ENCODE measurements at places on chromosomes 12 and 14.

GRCh38 chr12:81627336-81628189, 131.6 kb downstream of the PPFIA2 start:
- DNase-seq = peak; percentile 79

GRCh38 chr12:53944907-53945847, 6.5 kb downstream of the HOXC13 start:
- no peak for DNase-seq

DNA sequence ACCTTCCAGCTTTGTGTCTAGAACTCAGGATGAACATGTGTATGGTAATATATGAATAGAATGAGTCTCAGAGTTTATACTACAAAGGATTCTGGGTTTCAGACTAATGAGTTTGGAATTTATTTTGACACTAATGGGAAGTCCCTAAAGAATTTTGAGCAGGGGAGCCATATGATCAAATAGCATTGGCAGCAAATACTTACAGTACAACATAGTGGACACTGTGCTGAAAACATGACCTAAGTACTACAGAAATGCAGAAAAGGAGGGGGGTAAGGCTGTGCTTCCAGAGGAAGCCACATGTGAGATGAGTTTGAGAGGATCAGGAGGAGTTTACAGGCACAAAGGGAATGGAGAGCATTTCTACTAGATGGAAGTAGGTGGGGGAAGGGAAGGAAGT, 225.8 kb downstream of the C12orf42 start:
- DNase-seq = peak; percentile 69

- no peak for DNase-seq
Observed at GRCh38 chr14:71994416-71994815, 62.2 kb downstream of the RGS6 start.

GRCh38 chr14:31955936-31956579, 121.0 kb upstream of the ARHGAP5 start:
- DNase-seq = no peak

DNA sequence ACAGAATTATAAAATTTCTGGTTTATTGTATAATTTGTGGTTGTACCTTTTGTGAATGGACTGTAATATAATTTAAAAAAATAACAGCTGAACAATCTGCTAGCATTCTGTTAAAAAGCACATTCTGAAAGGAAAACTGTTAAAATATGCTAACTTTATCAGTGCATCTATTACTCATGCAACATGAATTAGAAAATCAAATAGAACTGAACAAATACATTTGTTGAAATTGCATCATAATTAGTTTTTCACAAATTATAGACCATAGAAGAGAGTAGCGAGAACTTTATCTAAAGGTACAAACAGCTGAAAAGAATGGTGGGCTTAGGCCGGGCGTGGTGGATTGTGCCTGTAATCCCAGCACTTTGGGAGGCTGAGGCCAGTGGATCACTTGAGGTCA, 33.0 kb downstream of the PTPN21 start:
- no peak for DNase-seq

DNA sequence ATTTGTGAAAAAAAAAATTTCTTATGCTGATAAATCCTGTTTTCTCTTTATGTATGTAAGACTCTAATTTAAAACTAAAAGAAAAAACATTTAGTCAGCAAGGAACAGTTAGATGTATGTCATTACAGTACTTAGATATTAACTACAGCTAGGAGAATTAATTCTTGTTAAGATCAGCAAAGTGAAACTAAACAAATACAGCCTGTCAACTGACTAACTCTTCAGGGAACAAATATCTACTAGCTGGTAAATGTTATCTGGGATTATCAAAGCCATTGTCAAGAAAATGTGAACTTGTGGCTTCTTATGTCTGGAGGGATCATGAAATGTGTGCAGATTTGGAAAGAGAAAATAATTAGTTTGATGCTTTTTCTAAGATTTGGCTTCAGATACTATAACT, 27.5 kb downstream of the MGAT4C start:
- DNase-seq = no peak

- no peak for DNase-seq
Observed at GRCh38 chr12:114902665-114903064, 218.7 kb upstream of the TBX3 start.

DNA sequence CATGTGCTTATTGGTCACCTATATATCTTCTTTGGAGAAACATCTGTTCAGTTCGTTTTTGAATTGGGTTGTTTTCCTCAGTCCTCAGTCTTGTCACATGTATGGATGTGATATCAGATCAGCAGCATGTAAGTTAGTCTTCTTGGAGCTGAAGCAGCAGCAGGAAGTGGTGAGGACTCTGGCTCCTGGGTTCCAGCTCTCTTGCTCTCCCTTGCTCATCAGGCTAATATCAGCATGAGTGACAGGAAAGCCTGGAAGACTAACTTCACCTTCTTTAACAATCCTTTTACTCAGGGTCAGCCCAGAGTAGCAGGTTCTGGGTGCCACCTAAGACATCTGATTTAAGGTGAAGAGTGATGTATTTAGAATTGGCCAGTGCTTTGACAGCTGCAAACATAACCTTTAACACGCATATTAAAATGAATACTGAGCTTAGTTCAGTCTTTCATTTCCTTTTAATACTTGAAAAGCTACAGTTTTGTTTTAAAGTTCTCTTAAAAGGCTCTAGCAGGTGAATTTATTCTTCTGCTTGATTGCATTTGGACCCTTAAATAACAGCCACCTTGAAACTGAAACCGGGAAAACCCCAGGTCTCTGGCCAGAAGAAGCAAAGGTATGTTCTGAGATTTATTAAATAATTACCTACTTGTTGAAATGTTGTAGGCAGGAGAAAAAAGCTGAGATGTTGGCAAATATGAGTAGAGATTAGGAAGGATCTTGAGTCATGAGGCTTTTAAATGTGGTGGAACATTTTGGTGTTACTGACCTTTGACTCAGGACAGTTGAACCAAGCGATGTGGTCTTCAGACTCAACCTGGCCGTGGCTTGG, 54.3 kb downstream of the DRAM1 start:
- DNase-seq = no peak

DNA sequence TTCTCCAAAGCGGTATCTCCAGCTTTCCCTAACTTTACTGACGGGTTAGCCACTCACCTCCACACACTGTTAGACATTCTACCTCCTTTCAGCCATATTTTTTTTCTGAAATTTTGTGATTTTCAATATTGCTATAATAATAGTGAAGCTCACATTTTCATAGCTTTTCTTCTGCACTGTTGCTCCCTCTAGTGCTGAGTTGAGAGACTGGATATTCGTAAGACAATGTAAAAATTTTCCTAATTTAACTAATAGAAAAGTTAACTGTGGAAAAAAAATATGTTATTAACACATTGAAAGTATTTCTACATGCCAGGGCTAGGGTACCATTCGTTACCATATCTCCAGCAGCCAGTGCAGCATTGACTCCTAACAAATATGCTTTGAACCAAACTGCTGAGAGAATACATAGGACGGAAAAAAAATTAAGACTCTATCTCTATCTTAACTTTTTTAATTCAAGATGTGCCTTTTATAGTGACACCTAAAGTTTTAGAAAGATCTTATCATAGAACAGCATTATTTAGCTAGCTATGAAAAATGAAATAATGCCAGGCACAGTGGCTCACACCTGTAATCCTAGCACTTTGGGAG, 48.7 kb upstream of the ABCC9 start:
- DNase-seq = peak; percentile 63

DNA sequence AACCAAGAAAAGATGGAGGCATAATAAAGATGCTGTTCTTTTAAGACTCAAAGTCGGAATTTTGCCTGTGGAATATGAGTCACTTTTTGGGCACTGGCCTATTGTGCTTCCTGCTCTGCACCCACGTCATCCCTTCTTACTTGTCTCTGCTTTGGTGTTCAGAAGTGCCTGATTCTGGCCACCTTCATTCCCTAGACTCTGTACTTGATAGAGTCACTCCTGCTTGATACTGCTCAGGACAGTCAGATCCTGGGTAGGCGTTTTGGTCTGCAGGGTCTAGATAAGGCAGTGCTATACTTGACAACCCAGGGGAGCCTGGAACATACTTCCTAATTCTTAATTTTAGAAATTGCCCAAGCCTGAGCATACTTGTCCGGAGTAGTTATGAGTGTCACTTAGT, 1.9 kb downstream of the LRRK2 start:
- DNase-seq = no peak

GRCh38 chr14:32005628-32006027, 71.5 kb upstream of the ARHGAP5 start:
- DNase-seq = no peak

- DNase-seq = no peak
Observed at GRCh38 chr12:83476695-83477690, 790.3 kb downstream of the TMTC2 start.

GRCh38 chr14:21913759-21914158, 240.1 kb upstream of the OR4E1 start:
- DNase-seq = peak; percentile 65

- DNase-seq = peak; percentile 62
Observed at GRCh38 chr14:95489214-95490137, 27.0 kb downstream of the SYNE3 start.

DNA sequence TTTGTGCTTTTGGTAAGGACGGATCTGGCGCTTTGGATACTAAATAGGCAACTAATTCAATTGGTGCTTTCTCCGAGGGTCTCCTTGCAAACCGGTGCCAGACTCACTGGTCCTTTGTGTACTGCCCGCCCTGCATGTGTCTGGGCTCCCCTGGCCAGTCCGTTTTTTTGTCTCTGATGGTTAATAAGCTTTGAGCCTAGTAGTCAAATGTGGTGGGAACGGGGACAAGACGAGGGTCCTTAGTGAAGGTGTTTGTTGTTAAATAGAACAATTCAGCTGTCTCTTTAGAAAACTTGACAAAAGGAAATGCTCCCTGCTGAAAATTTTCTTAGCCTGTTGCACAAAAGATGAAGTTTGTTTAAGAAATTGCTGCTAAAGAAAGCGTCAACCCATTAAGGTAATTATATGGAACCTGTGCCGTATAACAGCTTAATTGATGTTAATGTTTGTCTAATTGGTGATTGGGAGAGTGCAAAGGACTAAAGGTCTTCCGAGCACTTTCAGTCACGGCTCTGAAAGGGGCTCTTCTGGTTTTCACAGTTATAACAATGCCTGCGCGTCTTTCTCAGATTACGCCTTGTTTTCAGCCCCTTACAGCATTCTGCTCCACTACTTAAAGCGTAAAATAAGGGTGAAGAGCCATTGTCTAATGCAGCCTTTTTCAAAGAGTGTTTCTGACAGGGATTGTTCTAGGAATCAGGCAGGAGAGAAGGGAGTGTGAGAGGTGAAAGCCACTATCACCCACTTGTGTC, 537.4 kb downstream of the PRKD1 start:
- peak; percentile 2 for DNase-seq

GRCh38 chr12:90166012-90166411, 457.4 kb upstream of the ATP2B1 start:
- no peak for DNase-seq

DNA sequence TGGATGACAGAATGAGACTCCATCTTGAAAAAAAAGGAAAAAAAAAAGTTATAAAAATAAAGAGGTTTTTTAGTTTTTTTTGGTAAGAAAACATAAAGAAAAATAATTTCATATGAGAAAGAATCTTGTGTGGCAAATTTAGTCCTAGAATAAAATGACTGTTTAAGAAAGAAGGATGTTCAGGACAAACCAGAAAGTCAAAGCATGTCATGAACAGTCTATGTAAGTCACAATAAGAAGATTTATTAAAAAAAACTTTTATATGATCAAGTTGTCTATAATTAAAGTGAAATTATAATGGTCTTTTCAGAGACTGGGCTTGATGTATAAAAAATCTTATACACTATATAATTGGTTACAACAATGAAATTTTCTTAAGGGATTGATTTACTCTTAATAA, 68.1 kb upstream of the HECTD1 start:
- DNase-seq = no peak

DNA sequence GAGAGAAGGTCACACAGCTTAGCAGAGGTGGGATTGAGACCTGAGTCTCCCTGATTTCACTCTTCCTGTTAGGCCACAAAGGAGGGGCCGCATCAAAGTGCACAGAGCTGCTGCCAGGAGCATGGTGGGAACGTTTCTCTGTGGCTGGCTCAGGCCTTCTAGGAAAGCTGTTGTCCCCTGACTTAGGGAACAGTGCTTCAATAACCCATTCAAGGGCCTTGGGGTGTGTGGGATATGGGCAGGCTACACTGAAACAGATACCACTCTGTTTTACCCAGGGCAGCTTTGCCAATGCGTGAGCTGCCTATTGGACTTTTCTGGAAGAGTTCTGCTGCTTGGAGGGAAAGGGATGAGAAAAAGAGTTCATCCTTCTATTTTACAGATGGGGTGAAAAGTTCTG, 110.0 kb downstream of the ADCK1 start:
- no peak for DNase-seq

DNA sequence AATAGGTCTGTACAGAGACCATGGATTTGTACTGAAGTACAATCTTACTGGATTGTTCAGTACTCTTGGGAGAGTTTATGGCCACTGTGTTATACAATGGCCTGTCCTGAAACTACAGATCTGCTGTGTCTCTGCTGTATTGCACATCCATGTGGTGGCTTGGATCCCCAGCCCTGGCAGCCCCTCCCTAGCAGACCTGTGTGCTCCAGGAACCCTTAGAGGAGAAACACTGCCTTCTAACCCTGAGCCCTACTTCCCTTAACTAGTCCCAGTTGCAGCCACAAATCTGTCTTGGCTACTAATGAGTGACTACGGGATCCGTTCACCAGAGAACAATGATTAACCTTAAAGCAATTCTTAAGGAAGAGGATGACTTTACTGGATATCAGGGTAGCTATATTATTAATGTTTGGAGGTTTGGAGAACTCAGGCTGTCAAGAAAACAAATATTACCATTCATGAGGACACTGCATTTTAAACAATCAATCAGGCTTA, 27.7 kb downstream of the RNF34 start:
- DNase-seq = no peak

DNA sequence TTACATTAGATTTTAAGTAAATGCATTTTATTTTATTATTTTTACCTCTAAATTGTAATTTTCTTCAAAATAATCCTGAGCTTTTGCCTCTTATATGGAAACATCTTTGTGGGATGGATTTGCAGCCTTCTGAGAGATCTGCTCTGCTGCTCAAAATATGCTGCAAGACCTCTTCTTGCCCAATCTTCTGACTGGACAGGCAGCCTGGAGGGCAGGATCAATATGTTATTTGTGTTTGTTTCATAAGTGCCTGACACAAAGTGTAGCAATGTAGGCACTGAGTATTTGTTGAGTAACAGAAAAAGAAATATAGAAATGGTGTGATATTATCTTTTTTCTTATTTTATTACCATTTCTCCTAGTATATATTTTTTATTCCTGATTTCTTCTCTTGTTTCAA, 1106.9 kb downstream of the TMTC2 start:
- DNase-seq = no peak

GRCh38 chr12:18472806-18473205, 211.5 kb downstream of the PIK3C2G start:
- no peak for DNase-seq

- peak; percentile 60 for DNase-seq
Observed at GRCh38 chr14:61130512-61131260, 149.6 kb downstream of the SLC38A6 start.
